Stimulated activated naive CD4-positive, alpha-beta T cell treated with Interleukin-2 at 50 U/mL for 16 hours (primary cell): ENCODE measurements at places on chromosomes 5 and 9.

GRCh38 chr9:104927912-104928740, at the start of gene ABCA1:
Gene ABCA1 (minus strand): TSS chr9:104928155. CDS start chr9:104903679, 24,476 bp downstream.
- peak; percentile 52 for DNase-seq

DNA sequence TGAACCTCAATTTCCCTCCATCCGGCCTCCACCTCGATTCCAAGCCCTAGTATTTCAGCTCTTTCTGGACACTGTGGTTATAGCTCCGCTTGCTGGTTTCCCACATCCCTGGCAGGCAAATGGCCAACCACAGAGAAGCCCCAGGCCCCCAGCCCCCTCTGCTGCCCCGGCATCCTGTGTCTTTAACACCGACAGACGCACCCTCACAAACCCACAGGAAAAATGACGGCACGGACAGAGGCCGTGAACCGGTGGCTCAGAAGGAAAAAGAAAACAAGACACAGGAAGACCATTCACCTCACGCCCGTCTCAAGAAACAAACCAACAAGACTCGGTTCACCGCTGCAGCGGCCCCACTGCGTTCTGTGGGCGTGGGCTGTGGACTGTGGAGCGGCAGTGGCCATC, 1.5 kb upstream of the CLIC3 start:
- no peak for DNase-seq

GRCh38 chr5:10534561-10535530, 29.0 kb upstream of the ANKRD33B start:
- DNase-seq: no peak

- DNase-seq: no peak
Measured at GRCh38 chr5:150507474-150508276, at the start of gene NDST1. Gene NDST1 (plus strand): TSS chr5:150508131. CDS start chr5:150521255, 13,124 bp downstream.

GRCh38 chr5:155655569-155655968, 642.0 kb downstream of the KIF4B start:
- DNase-seq: no peak

DNA sequence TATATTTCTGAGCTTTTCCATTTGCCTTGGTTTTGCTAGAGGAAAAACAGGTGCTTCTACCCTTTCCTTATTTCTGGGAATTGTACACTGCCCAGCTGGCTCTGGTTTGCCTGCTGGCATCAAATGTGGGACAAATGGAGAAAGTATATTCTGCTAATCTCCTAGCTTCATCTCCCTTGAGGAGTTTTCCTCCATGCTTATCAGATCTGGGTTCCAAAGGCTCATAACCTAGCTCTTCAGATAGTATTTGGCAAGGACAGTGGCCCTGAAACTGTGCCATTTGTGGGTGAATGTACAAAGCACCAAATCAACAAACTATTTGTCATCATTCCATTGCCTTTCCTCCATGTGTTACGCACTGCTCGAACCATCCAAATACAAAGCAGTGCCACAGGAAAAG, 16.2 kb downstream of the PRLR start:
- no peak for DNase-seq

DNA sequence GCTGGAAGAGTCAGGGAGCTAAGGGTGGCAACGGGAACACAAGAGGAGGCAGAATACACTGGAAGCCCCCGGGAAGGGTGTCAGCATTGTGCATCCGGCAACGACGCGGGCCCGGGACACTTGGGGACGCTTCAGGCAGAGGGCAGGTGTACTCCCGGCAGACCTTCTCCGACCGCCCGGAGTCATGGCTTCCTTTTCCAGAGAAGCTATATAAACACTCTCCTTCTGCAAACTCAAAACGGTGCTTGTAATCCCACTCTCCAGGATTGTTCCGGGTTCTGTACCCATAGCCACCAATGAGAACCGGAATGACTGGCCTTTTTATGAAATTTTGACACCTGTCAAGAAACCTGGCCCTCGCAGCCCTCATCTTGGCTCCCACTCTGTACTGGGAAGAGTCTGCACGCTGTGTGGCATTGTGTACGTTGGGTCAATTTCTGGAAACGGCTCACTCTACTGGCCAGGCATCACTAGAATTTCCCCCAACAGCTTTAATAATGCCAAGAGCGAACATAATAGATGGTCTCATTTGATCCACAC, 462 bp upstream of the MCC start:
- no peak for DNase-seq

DNA sequence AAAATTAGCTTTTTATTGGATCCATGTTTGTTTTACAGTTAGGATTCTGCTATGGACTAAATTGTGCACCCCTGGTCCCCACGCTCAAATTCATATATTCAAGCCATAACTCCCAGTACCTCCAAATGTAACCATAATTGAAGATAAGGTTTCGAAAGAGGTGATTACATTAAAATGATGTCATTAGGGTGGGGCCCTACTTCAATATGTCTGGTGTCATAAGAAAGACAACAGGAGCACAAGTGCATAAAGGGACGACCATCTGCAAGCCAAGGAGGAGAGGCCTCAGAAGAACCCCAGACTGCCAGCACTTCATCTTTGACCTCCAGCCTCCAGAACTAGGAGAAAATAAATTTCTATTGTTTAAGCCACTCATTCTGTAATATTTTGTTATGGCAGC, 7.4 kb upstream of the HNRNPA0 start:
- DNase-seq: no peak

- no peak for DNase-seq
Measured at GRCh38 chr5:159304961-159305595, 25.2 kb downstream of the IL12B start.

DNA sequence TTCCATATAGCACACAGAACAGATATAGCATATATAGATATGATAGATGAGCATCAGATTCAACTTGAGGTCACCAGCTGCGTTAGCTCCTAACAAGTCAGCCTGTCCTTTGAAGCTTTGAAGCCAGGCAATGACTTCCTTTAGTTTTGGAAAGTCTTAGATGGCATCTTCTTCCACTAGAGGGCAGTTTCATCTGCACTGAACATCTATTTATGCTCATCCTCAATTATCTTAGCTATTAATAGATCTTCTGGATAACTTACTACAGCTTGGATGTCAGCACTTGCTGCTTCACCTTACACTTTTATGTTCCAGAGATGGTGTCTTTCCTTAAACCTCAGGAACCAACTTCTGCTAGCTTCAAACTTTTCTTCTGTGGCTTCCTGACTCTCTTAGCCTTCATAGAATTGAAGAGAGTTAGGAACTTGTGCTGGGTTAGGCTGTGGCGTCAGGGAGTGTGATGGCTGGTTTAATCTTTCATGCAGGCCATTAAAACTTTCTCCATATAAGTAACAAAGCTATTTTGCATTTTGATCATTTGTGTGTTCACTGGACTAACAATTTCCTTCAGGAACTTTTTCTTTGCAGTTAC, 1401.4 kb downstream of the EFNA5 start:
- DNase-seq: no peak

DNA sequence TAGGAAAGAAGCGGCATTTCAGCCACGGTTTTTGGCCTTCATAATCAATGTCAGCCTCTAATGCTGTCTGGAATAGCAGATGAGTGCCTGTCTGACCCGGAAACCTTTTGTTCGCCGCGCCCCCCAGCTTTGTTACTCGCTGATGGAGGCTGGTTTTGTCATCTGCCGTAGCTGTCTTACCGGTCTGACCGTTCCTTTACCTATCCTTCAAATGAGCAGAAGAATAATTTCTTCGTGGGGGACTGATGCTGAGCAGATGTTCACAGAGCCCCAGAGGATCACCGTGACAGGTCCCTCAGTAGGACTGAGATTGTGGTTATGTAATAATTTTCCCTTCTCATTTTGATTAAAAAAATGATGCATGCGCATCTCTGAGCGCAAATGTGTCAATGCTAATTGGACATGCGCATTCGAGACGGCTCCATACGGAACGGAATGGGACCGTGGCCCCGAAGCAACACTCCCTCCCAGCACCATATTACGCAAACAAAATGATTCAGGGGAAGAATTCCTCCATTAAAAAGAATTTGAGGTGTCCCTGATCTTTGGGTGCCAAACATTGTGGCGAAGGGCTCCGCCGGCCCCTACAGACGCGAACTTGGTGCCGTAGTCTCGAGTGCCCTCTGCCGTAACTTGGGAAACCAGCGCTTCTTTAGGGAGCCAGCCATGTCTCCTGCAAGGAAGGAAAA, 27.6 kb downstream of the TLX3 start:
- no peak for DNase-seq

DNA sequence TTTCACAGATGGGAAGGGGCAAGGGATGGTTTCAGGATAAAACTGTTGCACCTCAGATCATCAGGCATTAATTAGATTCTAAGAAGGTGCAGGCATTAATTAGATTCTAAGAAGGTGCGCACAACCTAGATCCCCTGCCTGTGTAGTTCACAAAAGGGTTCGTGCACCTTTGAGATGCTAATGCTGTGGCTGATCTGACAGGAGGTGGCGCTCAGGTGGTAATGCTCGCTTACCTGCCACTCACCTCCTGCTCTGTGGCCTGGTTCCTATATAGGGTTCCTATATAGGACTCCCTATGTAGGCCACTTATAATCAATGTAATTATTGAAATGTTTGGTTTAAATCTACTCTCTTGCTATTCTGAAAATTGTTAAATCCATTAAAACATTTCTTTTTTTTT, 171.0 kb downstream of the MSX2 start:
- no peak for DNase-seq

DNA sequence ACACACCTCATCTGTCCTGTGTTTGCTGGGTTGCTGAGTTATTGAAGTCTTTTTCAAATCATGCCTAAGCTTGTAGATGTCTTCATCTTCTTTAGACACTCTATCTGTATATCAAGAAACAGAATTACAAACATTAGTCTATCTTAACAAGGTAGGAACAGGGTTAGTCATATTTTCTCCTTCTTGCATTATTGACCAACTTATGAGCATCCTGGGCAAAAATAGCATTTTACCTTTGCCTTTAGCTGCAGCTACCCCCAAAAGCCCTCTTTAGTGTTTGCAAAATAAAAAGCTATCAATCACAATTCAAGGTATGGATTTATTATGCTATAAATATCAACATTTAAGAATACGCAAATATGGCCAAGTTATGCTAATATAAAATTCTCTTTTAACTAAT, 3.4 kb downstream of the PLK2 start:
- no peak for DNase-seq

DNA sequence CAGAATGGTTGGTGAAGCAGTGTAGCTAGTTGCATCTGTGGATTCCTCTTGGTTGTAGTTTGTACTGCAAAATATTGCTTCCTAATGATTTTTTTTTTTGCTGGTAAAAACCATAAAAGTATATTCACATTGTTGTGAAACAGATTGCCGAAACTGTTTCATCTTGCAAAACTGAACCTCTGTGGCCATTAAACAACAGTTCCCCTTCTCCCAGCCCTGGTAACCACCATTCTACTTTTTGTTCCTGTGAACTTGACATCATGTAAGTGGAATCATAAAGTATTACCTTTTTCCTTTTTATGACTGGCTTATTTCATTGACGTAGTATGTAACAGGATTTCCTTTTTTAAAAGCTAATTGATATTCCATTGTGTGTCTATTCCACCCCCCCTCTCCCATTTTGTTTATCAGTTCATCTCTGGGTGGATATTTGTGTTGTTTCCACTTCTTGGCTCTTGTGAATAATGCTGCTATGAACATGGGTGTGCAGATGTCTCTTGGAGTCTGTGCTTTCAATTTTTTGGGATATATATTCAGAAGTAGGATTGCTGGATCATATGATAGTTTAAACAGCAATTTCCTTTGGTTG, 11.8 kb downstream of the SUB1 start:
- no peak for DNase-seq

GRCh38 chr5:178107756-178108310, 5.5 kb upstream of the N4BP3 start:
- DNase-seq: no peak
